ENCODE measurements at places on chromosomes 6 and 20.

DNA sequence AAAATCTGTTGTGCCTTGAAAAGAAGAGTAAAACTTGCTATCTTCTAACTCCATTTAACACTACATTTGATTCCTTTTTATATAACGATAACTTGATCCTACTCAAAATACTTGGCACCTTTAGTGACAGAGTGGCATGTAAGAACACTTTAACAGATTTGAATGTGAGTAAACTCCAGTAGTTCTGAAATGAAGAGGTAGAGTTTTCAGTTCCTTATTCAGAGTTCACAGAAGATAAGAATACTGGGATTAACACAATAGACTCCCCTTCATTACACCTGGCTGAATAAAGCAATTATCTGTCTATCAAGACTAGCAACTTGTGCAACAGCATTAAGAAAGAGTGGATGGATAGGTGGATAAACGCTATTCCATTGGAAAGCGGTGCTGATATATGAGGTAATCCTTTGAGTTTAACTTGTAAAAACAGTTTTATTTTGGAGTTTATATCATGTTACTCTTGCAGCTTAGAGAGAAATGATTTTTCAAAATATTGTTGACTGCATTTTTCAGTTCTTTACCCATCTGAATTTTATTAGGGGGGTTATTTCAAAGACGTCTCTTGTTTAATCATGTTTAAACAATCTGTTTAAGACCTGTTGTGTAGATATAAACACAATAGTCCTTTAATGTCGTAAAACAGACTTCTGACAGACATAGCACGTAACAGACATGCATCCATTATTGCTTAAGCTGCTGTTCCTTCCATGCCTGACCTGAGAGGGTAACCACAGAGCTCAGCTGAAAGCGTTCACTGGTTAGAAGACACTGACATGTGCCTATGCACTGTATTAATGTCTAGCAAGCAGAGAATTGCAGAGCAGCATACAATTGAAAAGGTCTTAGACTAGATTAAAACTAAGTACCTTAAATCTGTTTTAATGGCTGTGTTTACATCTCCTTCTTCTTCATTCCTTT, 102.4 kb upstream of the SUPT3H start:
- H3K36me3 ChIP-seq: peaks cover 28% of the 10 kb centered on the region
- ATAC-seq: peak; percentile 66
- peaks cover 27% of the 10 kb centered on the region for H3K4me1 ChIP-seq
- H3K27me3 ChIP-seq: no peaks in the 10 kb centered on the region
- no peak overlapping the region for H3K4me3 ChIP-seq
- H3K27ac ChIP-seq: no peak overlapping the region

DNA sequence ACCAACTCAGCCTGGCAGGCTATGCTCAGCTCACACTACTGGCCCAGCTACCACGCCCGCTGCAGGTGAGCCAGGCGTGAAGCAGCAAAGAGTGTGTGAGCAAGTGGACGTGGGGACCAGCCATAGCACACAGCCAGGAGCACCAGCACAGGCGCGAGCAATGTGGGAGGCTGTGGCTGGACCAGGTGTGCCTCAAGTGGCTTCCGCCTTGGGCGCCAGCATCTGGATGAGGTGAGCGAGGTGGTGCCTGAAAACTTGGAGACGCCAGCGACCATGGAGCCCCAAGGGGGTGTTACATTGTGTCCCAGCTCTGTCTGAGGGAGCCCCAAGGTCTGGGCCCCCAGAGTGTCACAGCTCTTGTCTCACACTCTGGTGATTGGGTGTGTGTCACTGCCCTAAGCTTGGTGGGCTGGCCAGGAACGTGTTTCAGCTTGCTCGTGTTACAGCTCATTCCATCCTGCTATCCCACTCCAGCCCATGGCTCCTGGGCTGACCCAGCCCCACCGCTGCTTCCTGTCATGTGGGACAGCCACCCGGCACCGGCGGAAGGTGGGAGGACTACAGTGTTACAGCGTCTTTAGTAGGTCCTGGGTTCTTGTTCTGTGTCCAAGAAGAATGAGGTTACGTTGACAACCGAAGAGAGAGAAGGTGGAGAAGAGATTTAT, 508.0 kb upstream of the MMS22L start:
- no peak for ATAC-seq
- no peak overlapping the region for H3K27ac ChIP-seq
- H3K27me3 ChIP-seq: no peaks in the 10 kb centered on the region
- no peak overlapping the region for H3K4me3 ChIP-seq
- H3K36me3 ChIP-seq: no peaks in the 10 kb centered on the region

DNA sequence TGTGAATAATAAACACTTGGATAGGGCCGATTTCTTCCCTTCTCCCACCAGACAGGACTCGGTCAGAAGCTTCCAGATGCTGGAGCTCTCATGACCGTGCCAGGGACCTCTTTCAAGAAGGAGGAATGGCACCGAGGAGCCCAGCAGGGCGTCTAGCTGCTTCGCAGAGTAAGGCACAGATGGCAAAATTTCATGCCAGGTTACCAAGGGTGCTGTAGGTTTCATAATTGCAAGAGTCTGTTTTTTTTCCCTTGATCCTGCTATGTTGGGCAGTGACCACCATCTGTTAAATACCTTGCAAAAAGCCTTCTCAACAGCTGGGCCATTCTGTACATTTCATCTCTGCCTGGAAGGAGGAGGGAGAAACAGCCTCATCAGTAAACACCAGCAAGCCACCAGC, 111.8 kb downstream of the EDN3 start:
- no peak overlapping the region for H3K27ac ChIP-seq
- H3K27me3 ChIP-seq: peaks cover 7% of the 10 kb centered on the region
- no peak for ATAC-seq
- no peak overlapping the region for H3K4me3 ChIP-seq

- no peak for ATAC-seq
- peaks cover 69% of the 10 kb centered on the region for H3K4me1 ChIP-seq
- peak overlapping the region; percentile 31 for H3K27ac ChIP-seq
- no peaks in the 10 kb centered on the region for H3K27me3 ChIP-seq
Measured at GRCh38 chr20:51484141-51484815, 58.2 kb downstream of the NFATC2 start.

GRCh38 chr20:10928841-10929421, 255.1 kb upstream of the JAG1 start:
- no peaks in the 10 kb centered on the region for H3K36me3 ChIP-seq
- no peaks in the 10 kb centered on the region for H3K4me1 ChIP-seq
- H3K4me3 ChIP-seq: no peak overlapping the region
- no peak for ATAC-seq
- no peaks in the 10 kb centered on the region for H3K27me3 ChIP-seq

- H3K27ac ChIP-seq: peak overlapping the region; percentile 95
- peak; percentile 51 for ATAC-seq
- peaks cover 18% of the 10 kb centered on the region for H3K4me1 ChIP-seq
- peaks cover 19% of the 10 kb centered on the region for H3K36me3 ChIP-seq
- peaks cover 5% of the 10 kb centered on the region for H3K27me3 ChIP-seq
Measured at GRCh38 chr20:57090590-57091560, 175.6 kb downstream of the BMP7 start.

GRCh38 chr6:8758412-8758811, 323.1 kb upstream of the SLC35B3 start:
- no peaks in the 10 kb centered on the region for H3K4me1 ChIP-seq
- H3K27me3 ChIP-seq: no peaks in the 10 kb centered on the region
- no peak for ATAC-seq

DNA sequence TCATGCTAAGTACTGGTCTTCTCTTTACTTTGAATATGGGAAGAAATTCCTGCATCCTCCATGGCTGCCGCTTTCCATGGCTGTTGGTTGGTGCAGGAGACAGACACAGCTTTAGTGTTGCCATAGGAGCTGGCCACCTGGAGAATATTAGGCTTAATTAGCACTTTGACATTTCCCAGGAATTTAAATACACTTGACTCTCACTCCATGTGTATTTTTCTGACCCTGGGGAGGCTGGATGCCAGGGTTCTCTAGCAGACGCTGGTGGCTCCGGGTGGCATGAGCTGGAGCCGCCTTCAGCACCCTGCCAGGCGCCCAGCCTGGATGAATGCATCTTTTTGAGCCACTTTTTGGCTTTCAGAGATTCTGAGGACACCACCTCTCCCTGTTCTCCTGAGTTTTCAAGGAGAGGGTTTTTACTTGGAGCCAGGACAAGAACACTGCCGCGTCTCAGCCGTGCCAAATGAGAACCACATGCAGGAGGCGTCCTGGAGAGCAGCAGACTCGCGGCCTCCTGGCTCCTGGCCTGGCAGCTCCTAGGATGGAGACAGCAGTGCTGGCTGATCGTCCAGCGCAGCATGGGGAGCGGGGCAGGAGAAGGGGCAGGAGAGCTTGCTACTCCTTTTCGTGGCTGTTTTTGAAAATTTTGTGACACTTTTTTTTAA, 258.8 kb downstream of the SMOC2 start:
- no peak for ATAC-seq
- H3K36me3 ChIP-seq: no peaks in the 10 kb centered on the region
- H3K4me3 ChIP-seq: no peak overlapping the region

- no peaks in the 10 kb centered on the region for H3K36me3 ChIP-seq
- peak; percentile 83 for ATAC-seq
- H3K4me3 ChIP-seq: no peak overlapping the region
- H3K27me3 ChIP-seq: peaks cover 4% of the 10 kb centered on the region
- H3K4me1 ChIP-seq: peaks cover 8% of the 10 kb centered on the region
Measured at GRCh38 chr6:168619560-168620314, 178.8 kb downstream of the SMOC2 start.

DNA sequence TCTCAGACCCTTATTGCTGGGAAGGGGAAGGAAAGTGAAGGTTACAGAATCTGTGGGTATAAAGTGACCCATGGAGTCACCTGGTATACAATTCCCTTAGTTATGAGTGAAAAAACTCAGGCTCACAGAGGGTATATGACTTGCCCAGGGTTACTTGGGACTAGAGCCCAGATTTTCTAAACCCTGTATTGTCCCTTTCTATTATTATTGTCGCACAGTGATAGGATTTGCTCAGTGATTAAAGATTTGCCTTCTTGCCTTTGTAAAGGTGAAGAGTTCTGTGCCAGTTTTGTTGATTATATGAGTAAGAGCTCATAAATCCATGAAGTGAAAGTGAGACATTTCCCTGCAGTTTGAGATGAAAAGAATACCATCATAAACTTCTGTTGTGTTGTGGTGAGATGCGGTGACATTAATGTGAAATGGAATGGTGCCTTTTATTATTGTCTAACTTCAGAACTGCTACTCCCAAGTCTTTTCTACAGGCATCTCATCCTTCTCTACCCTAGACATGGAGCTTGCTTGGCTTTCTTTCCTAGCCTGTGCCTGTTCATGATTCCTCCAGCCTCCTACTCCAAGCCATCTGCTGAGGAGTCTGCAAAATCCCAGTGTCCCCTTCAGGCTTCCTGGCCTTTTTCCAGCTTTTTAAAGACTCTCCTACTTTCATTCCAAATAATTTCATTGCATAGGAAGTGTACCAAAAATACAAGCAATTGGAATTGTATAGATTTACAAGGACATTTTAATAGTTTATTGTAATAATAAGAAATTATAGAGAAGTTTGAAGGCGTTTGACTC, 33.5 kb upstream of the ADIG start:
- no peak overlapping the region for H3K4me3 ChIP-seq
- peaks cover 4% of the 10 kb centered on the region for H3K4me1 ChIP-seq
- H3K27me3 ChIP-seq: no peaks in the 10 kb centered on the region
- peaks cover 64% of the 10 kb centered on the region for H3K36me3 ChIP-seq
- H3K27ac ChIP-seq: peak overlapping the region; percentile 53
- no peak for ATAC-seq

DNA sequence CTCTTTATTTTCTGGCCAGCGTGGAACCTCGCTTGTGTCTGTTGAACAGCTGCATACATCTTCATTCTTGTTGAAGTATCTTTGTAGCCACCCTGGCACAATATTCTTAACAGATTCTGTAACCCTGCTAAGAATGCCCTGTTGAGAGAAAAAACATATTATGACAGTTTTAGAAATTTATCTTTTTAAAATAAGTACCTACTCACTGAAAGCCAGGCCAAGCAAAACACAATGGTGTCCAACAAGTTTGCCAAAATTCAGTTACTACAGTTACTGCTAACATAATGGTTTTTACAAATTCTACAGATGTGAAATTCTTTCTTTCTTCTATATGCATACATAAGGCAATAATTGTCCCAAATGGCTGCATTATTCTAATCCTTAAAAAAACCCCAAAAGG, 18.2 kb downstream of the NUP153 start:
- no peak overlapping the region for H3K4me3 ChIP-seq
- peaks cover 34% of the 10 kb centered on the region for H3K4me1 ChIP-seq
- no peak overlapping the region for H3K27ac ChIP-seq
- no peaks in the 10 kb centered on the region for H3K27me3 ChIP-seq
- H3K36me3 ChIP-seq: peaks cover 62% of the 10 kb centered on the region

GRCh38 chr6:9503111-9503761, 911.6 kb downstream of the TFAP2A start:
- no peaks in the 10 kb centered on the region for H3K27me3 ChIP-seq
- ATAC-seq: no peak
- no peaks in the 10 kb centered on the region for H3K36me3 ChIP-seq
- no peaks in the 10 kb centered on the region for H3K4me1 ChIP-seq
- no peak overlapping the region for H3K27ac ChIP-seq

DNA sequence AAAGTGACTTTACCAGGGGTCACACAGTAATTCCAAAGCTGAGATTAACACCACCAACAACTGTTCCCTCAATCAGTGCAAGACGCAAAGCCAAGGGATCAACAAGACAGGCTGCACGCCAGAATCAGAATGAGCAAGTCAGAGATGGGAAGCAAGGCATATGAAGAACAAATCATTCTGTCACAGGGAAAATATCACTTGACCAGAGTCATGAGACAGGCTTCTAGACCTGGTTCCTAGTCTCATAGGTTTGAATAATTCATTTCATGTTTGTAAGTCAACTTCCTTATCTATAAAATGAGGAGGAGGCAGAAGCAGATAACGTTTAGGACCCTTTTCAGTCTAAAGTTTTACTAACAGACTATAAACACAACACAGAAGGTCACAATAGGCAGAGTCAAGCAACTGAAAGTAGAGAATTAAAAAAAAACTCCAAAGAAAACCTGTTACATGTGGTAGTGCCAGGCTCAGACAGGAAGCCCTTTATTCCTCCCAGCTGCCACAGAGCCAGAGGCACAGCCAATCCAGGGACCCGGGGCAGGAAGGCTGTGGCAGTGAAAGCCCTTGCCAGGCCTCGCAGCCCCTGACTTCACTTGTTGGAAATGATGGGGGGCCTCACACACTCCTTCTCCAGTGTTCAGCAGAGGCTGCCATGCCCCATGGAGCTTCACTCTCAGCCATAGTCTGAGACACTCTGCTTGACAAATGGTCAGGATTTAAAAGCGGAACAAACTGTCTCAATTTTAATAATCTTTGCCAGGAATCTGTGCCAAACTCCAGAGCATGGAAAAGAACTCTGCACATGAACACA, 29.2 kb upstream of the DST start:
- no peaks in the 10 kb centered on the region for H3K27me3 ChIP-seq
- H3K4me3 ChIP-seq: no peak overlapping the region
- no peak overlapping the region for H3K27ac ChIP-seq
- ATAC-seq: no peak
- no peaks in the 10 kb centered on the region for H3K36me3 ChIP-seq

GRCh38 chr20:15658295-15658694, 915.0 kb downstream of the KIF16B start:
- H3K27ac ChIP-seq: no peak overlapping the region
- H3K4me1 ChIP-seq: no peaks in the 10 kb centered on the region
- no peak for ATAC-seq

Data from activated T-helper 17 cell treated with anti-CD3 and anti-CD28 coated beads, Interleukin-2, amount 50 U/mL, for 72 hours (primary cell).